MM.1S (cell line): ENCODE measurements at places on chromosomes 1 and 21.

DNA sequence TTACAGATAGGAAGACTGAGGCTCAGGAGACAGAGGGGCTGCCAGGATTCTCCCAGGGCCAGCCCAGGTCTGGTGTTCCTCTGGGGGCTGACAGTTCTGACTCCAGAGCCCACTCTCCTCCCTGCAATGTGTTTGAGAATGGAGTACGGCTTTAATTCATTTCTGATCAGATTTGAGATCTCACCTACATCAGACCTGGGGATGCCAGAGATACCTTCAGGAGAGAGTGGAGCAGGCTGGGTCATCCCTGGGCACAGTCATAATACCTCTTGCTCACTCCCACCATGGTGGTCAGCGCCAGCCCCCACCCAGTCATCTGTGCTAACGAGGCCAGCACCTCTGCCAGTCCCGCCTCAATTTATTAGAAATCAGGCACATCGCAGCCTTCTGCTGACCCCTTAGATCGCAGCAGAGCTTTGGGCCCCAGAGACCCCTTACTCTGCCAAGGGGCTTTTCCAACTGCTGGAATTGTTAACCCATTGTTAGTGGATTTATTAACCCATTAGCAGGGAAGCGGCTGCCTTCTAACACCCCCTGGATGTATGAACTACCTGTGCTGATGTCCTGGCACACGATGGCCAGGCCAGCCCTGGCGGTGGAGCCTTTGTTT lies 352.1 kb downstream of the MATN1 start:
- no peak overlapping the region for H3K4me3 ChIP-seq
- no peak overlapping the region for H3K27ac ChIP-seq
- DNase-seq: no peak
- no peaks in the 10 kb centered on the region for H3K4me1 ChIP-seq
- H3K27me3 ChIP-seq: peaks cover 92% of the 10 kb centered on the region

GRCh38 chr1:69055194-69055593 lies 512.5 kb upstream of the LRRC7 start:
- no peaks in the 10 kb centered on the region for H3K4me1 ChIP-seq
- DNase-seq: no peak
- H3K4me3 ChIP-seq: no peak overlapping the region
- no peaks in the 10 kb centered on the region for H3K36me3 ChIP-seq

DNA sequence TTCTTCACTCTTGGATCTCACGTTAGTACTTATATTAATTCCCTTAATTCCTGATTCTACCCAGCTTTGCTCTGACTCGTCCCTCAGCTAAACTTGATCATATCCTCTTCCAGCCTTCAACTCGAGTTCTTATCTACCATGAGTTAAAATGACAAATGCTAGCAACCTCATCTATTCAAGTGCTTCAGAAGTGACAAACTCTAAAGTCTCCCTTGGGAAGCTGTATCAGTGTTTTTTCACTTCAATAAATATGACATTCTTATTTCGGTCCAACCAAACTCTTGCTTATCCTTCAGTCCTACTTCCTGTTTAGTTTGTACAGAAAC lies 75.3 kb downstream of the FOXJ3 start:
- H3K27me3 ChIP-seq: peaks cover 8% of the 10 kb centered on the region; the same call in 1 of the 2 replicates
- no peaks in the 10 kb centered on the region for H3K36me3 ChIP-seq
- peaks cover 42% of the 10 kb centered on the region for H3K4me1 ChIP-seq
- no peak for DNase-seq

DNA sequence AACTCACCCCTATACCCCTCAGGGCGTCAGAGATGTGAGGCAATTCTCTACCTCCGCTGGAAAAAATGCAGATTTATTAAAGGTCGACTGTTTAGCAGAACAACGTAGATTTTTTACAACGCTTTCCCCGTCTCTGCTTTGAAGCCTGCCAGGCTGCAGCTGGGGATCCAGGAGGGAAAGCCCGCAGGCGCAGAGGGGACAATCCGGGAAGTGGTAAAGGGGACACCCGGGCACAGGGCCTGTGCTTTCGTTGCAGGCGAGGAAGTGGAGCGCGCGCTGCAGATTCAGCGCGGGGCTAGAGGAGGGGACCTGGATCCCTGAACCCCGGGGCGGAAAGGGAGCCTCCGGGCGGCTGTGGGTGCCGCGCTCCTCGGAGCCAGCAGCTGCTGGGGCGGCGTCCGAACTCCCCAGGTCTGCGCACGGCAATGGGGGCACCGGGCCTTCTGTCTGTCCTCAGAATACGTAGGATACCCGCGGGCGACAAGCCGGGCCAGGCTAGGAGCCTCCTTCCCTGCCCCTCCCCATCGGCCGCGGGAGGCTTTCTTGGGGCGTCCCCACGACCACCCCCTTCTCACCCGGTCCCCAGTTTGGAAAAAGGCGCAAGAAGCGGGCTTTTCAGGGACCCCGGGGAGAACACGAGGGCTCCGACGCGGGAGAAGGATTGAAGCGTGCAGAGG lies 5.5 kb downstream of the SIM2 start:
- H3K27ac ChIP-seq: no peak overlapping the region
- DNase-seq: no peak
- H3K27me3 ChIP-seq: peaks cover 99% of the 10 kb centered on the region
- peak overlapping the region; percentile 34; the same call in 1 of the 2 replicates for H3K4me3 ChIP-seq
- peaks cover 7% of the 10 kb centered on the region; the same call in 1 of the 2 replicates for H3K4me1 ChIP-seq

DNA sequence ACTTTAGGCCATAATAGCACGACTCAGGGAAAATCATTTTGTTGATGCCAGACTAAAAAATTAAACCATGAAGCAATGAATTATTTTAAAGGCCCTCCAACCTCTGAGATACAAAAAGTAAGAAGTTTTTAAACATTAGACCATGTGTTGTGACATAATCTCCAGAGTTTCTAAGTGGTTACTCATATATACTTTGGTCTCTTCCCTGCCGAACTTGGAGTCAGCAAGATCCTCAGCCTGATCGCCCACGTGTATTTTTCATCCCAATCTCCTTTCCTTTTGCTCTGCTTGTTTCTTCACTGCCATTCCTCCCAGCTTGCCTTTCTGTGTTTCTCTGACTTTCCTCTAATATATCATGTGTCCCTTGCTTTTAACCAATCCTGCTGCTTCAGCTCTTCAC lies 3.8 kb downstream of the ARV1 start:
- H3K4me1 ChIP-seq: peaks cover 5% of the 10 kb centered on the region
- H3K36me3 ChIP-seq: 0 out of 2 replicates have a peak, but pooled peaks cover 2% of the 10 kb centered on the region
- H3K27ac ChIP-seq: no peak overlapping the region
- H3K27me3 ChIP-seq: no peaks in the 10 kb centered on the region
- no peak overlapping the region for H3K4me3 ChIP-seq

- H3K4me1 ChIP-seq: no peaks in the 10 kb centered on the region
- H3K27me3 ChIP-seq: no peaks in the 10 kb centered on the region
- no peaks in the 10 kb centered on the region for H3K36me3 ChIP-seq
Observed at GRCh38 chr1:210944252-210944651, 189.7 kb downstream of the KCNH1 start.

DNA sequence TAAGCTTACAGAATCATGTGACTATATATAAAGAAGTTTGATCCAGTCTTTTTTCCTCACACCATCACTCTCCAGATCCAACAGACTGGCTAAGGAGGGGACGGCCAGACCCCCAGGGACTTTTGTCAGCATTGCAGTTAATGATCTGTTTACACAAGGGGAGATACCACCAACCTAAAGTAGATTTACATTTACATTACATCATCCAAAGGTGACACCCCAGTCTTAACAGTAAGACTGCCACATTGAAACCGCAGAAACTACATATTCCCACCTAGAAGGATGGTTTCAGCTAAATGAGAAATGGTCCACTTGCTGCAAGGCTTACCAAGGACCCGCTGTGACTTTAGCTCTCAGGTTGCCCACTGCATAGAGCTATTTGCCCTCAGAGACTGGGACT lies 3.4 kb downstream of the RCAN1 start:
- no peaks in the 10 kb centered on the region for H3K36me3 ChIP-seq
- DNase-seq: no peak

GRCh38 chr1:71324671-71325267 lies 243.9 kb upstream of the ZRANB2 start:
- no peak overlapping the region for H3K4me3 ChIP-seq
- H3K4me1 ChIP-seq: no peaks in the 10 kb centered on the region
- no peak for DNase-seq

DNA sequence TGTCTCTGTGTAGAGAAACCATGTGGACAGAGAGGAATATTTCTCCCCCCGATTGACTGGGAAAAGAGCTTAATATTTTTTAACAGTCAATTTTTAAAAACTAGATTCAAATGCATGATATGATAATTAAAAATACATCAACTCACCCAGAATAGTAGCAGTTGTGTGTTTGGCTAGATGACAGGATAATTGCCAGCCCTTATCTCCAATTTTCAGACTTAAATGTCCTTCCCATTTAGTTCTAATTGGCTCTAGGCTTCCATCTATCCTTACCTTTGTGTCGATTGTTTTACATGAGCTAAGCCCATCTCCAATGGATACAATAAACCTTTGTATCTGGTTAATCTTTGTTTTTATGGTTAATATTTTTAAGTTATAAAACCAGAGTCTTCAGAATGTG lies 23.9 kb upstream of the KIAA0040 start:
- no peak overlapping the region for H3K27ac ChIP-seq
- no peak for DNase-seq
- H3K36me3 ChIP-seq: no peaks in the 10 kb centered on the region
- peaks cover 22% of the 10 kb centered on the region for H3K4me1 ChIP-seq

DNA sequence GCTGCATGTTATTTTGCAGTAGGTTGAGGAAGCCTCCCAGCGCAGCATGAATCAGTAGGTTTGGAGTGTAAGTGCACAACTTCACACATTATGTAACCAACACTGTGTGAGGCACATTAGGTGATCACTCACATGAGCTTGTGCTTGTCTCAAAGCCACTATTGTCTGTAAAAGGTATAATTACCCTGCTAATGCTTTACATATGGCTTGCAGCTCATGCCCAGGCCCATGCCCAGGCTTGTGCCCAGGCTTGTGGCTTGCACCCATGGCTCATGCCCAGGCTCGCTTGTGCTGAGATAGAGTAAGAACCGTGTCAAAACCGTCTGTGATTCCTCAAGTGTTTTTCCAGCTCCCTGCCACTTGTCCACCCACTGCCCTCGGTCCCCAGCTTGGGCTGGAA lies 596.3 kb downstream of the LTN1 start:
- H3K4me3 ChIP-seq: no peak overlapping the region
- DNase-seq: no peak
- no peaks in the 10 kb centered on the region for H3K36me3 ChIP-seq
- no peak overlapping the region for H3K27ac ChIP-seq

GRCh38 chr1:6981595-6981994 lies 196.3 kb downstream of the CAMTA1 start:
- no peak overlapping the region for H3K27ac ChIP-seq
- H3K27me3 ChIP-seq: peaks cover 22% of the 10 kb centered on the region
- DNase-seq: no peak

DNA sequence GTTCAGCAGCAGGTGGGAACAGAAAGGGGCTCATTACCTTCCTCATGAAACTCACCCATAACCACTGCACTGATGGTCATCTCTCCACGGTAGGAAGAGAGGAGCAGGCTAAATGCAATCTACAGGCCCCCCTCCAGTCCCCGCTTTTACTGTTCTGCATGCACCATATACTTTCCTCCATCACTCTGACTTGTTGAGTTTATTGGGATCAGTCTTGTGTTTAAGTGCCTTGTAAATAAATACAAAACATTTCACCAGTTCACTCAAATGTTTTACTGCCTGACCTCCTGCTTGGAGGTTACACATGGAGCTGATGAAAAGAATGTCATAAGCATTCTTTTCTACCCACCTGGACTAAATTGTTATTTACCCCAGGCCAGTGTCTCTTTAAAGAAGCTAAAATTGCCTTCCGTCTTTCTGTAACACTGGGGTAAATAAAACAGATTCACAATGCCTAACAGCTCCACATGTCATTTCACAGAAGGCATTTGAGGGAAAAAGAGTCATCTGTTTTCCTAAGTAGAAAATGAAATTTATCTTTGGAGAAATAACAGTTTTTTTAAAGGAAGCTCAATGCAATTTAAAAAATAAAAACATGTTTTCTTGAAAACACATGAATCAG lies 30.7 kb downstream of the PTPN14 start:
- H3K4me1 ChIP-seq: peaks cover 8% of the 10 kb centered on the region

- H3K36me3 ChIP-seq: no peaks in the 10 kb centered on the region
- H3K4me3 ChIP-seq: no peak overlapping the region
- DNase-seq: no peak
- no peaks in the 10 kb centered on the region for H3K4me1 ChIP-seq
- no peak overlapping the region for H3K27ac ChIP-seq
Observed at GRCh38 chr1:168698453-168698852, 30.6 kb downstream of the DPT start.

DNA sequence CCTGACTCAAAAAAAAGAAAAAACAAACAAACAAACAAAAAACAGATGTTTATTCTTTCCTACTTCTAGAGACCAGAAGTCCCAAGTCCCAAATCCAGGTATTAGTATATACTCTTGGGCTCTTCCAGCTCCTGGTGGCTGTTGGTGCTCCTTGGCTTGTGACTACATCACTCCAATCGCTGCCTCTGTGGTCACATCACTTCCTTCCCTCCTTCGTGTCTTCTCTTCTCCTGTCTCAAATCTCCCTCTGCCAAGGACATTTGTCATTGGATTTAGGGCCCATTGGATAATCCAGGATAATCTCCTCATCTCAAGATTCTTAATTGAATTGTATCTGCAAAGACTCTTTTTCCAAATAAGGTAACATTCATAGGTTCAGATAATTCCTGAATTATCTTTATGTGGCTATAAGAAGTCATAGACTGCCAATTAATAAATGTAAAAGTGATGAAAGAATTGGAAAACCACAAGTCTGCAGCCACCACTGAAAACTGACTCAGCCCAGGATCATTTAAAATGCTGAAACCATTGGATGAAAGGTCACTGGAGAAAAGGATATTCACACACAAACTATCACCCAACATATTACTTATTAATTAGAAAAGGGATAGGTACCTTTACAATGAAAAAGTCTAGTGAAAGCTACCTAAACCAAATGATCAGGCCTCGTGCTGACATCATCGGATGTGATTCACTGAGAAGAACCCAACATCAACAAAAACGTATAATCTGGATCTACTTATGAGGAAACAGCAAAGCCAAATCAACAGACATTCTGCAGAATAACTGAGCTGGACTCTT lies 67.1 kb downstream of the ZNF281 start:
- no peak overlapping the region for H3K27ac ChIP-seq
- no peaks in the 10 kb centered on the region for H3K27me3 ChIP-seq
- H3K4me3 ChIP-seq: no peak overlapping the region
- no peaks in the 10 kb centered on the region for H3K36me3 ChIP-seq
- H3K4me1 ChIP-seq: peaks cover 18% of the 10 kb centered on the region

- H3K4me1 ChIP-seq: no peaks in the 10 kb centered on the region
- H3K27me3 ChIP-seq: no peaks in the 10 kb centered on the region
- DNase-seq: peak; percentile 71
- H3K4me3 ChIP-seq: peak within 1 kb of the TSS; percentile 89
- no peaks in the 10 kb centered on the region for H3K36me3 ChIP-seq
Observed at GRCh38 chr1:119711804-119712341, at the start of gene PHGDH. TSS of gene PHGDH (plus strand) at chr1:119711934. CDS start at chr1:119712023, 89 bp downstream.
